ENCODE measurements at places on chromosomes 2 and 18.

DNA sequence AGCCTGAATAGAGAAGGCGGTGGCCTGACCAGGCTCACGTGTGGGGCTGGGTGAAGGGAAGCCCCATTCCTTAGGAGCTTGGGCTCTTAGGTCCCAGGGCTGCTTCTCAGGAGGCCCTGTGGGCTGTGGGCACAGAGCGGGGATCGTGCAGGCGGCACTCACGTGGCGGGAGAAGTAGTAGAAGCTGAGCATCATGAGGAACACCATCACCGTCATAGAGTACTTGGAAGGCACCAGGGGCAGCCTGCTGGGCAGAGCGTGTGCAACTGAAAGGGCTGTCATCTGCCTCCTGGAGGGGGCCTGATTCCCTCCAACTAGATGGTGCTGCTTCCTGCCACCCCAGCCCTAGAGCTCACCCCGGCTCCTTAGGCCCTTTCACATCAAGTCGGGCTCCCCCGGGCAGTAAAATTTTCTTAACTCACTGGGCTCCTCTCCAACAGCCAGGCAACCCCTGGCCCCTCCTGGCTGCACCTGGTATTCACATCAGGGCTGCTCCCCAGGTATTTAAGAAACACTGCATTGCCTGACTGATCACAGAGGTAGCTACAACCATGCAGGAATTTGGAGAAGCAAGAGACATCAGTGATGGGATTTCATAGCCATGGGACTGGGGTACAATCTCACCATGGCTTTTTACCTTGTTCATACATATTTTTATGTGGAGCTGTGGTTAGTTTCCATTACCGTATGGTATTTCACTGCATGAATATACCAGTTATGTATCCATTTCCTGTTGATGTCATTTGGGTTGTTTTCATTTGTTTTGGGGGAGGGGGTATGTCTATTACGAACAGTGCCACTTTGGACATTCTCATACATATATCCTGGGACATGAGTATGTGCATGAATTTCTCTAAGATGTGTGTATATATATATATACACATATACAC lies 32.9 kb downstream of the CENPO start:
- no peak for DNase-seq

GRCh38 chr2:237625216-237625705 lies 2.1 kb upstream of the LRRFIP1 start:
- no peak for DNase-seq

DNA sequence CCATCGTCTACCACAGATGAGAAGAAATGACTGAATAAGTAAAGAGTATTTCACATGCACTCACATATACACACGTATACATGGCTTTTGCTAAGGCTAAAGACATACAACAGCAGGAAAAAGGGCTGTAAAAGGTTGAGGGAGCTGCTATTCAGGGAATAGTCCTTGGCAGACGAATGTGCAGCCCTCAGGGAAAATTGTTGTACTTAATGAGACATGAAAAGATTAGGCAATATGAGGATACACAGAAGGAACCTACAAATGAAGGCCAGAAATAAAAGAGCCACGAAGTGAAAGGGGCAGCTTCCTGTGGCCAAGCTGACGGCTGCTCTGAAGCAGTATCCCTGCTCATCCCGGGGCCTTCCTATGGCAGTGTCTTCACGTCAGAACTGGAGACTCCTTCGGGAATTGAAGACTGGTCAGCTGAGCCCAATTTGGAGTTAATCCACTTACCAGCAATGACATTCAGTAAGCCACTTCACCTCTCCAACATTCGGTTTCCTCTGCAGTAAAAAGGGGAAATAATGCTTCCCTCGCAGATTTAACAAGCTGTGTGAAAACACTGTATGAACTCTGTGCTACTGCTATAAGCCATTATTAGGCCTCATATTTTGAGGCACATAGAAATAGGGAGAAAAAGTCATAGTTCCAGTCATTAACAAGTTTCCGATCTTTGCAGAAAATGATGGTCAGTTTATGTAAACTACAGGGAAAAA lies 221.8 kb downstream of the STK39 start:
- DNase-seq = no peak

DNA sequence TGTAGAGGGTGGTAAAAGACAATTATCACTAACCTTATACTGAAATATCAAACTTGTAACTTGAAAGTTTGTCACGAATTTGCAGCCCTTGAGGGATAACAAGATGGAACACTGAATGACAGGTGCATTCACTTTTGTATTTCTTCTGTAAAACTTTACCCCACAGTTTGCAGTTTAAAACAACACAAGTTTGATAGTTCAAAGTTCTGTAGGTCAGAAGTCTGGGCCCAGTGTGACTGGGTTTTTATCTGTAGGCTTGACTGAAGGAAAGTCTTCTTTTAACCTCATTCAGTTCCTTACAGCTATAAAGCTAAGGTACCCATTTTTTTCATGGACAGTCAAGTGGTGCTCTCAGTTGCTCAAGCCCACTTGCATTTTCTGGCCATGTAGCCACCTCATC lies 257.1 kb upstream of the NRXN1 start:
- no peak for DNase-seq

- DNase-seq = no peak
Measured at GRCh38 chr2:119702203-119702917, 23.4 kb downstream of the TMEM177 start.

DNA sequence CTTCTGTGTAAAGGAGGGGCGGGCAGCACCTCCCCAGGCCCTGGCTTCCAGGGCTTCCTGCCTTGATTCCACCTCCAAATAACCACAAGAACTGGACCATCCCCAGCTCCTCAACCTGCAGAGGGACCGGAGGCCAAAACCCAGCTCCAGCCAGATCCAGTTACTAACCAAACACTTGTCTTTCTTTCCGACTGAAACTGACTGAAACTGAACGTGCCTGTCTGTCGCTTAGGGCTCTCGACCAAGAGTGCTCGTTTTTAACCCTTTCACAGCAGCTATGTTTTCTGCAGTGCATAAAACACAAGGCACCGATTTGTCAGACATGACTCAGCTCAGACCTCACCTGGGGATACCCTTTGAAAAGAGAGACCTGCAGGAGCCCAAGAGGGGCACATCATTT lies 249.9 kb upstream of the SIX2 start:
- no peak for DNase-seq

GRCh38 chr2:127011231-127011661 lies 95.7 kb downstream of the BIN1 start:
- DNase-seq = no peak

DNA sequence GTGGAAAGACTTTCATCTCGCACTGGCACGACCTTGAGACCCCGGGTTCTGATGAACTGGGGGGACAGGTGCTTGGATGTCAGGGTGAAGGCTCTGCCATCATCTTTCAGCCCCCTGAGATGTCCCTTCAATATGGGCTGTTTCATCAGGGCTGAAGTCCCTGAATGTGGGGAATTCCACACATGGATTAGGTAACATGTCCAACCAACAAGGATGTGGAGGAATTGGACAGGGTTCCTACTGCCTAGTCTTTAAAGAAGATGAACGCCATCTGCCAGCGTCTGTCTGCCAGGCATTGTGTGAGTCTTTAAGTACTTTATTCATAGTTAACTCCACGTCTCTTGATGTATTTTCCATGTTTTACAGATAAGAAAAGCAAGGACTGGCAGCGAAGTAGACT lies 5.9 kb upstream of the GRHL1 start:
- no peak for DNase-seq

- no peak for DNase-seq
Measured at GRCh38 chr18:55494899-55495298, 93.1 kb downstream of the TCF4 start.

DNA sequence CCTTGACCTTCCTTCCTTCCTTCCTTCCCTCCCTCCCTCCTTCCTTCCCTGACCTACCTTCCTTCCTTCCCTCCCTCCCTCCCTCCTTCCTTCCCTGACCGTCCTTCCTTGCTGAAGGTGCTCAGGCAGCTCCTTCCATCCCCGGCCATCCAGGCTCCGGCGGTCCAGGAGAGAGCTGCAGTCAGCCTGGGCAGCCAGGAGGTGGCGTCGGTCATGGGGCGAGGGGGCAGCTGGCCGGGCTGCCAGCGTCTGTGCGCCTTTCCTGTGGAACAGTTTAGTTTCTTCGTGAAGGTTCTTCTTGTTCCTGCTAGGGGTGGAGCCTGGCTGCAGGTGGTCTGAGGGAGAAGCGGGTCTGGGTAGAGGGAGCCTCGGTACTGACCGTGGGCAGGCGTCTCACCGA lies 15.7 kb downstream of the GPR35 start:
- no peak for DNase-seq

DNA sequence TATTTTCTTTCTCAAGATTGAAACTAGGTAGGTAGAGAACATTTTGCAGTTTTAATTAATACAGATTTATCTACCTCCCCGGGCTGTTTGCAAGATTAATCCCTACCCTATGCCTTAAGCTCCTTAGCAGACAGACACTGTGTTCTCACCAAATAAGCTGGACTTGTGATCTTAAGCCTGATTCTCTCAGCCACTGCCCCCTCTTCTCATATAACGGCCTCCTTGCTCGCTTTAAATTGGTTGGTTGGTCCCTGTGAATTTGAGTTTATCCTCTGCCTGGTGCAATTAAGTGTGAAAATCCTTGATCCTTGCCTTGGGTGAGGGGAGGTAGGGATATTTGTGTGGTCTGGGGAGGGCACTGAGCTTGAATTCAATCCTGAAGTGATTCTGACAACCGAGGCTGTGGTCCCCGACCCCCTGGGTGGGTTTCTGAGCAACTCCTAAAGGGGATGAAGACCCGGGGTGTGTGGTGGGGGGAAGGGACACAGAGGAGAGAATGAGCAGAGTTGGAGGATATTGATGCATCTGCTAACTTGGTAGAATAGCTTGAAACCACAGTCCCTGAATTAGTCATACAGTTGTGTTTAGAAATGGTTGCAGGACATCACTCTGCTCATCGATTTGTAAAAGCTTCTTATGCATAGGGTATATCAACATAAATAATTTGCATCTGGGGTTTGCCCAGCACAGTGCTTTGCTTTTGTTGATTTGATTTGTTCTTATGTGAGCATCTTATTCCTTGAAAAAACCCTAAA lies 36.9 kb upstream of the NCKAP5 start:
- DNase-seq = no peak

DNA sequence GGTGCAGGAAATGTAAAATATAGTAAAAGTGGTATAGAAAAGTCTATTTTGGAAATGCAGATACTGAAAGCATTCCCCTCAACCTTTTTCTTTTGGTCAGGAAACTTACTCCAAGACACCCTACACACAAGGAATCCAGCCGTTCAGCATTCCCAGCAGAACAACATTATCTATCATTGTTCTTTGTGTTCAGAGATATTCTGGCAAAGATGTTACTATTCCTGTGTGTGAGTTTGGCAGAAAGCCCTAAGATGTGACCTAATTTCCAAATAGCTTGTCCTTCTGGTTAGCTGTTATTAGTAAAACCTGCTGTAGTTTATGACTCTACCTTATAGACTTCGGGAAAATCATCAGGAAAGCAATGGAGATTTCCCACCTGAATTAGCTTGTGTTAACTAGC lies 78.1 kb upstream of the PELI1 start:
- no peak for DNase-seq

DNA sequence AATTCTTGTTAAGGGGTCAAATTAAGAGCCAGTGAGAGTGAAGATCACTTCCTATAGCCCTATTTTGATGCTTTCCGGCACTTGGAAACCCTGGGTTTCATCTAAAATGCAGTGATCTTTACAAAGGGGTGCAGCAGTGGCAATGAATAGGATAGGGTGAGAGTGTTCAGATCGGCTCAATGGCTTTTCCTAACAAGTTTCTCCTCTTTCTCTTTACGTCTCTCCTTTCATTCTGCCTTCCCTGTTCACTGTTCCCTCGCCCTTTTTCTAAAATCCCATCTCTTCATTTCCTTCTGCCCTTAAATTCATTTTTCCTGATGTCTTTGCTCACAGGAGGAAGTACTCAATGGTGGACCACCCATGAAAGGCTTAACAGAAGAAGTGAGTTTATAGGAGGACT lies 86.0 kb downstream of the CTIF start:
- DNase-seq = no peak

DNA sequence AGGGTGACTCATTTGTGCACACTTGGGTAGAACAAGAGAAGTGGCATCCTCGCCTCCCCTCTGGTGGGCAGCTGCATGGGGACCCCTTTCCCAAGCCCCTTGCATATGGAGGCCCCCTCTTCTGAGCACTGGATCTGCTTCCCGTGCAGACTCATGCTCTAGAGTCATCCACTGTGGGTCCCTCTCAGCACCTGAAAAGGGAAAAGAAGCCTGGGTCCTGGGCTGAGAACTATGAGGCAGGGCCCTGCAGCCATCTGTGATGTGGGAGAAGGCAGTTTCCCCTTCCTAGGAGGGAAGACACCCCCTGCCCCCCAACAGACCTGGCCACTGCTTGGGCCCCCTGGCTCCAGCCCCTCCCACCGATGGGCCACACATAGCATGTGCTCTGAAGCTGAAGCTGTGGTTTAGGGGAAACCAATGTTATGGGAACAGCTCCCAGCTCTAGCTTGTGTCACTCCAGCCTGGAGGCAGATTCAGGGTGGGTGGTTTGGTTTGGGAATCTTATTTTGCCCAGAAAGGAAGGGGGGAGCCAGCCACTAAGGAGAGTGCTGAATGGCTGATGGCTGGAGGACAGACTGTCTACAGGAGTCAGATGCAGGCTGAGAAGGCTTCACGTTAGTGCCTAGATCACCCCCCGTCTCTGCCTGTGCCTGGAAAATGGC lies 172.8 kb downstream of the GLI2 start:
- no peak for DNase-seq

- DNase-seq = no peak
Measured at GRCh38 chr2:71665168-71666093, 212.1 kb downstream of the DYSF start.

DNA sequence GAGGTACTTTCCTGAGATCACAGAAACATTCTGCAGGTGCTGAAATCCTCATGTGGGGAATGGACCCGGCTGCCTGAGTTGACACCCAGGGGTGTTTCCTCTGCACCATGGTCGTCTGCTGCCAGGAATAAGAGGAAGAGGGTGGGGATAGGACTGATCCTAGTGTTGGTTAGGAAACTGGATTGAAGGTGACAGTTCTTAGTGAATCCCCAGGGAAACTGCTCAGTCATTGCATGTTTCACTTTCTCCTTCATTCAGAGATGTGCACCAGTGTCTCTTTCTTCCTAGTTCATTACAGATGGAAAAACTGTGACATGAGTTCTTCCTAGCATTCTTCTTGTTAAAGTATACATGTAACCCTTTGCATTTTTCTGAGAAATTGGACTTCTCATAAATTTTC lies 294.3 kb downstream of the PTGR3 start:
- no peak for DNase-seq

Data from activated T-cell treated with anti-CD3 and anti-CD28 coated beads for 24 hours (primary cell).